ENCODE measurements at places on chromosomes 12 and 14.

- no peak for DNase-seq
Observed at GRCh38 chr14:87705439-87705896, 287.5 kb downstream of the GALC start.

DNA sequence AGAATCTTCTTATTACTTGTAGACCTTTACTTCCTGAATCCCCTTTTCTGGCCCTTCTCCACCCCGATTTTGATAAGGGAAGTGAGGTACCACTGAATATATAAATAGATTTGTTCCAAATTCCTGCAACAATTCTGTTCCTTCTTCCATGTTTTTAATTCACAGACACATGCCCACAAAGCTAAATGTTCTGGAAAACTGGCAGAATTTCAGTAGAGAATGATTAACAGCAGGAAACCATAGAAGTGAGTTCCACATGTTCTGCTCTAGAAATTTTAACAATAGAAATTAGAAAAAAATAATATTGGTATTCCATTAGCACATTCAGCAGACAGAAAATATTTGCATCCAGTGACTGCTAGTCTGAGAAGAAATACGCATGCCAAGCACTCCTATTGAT is 139.6 kb downstream of the SLC2A13 start:
- no peak for DNase-seq

DNA sequence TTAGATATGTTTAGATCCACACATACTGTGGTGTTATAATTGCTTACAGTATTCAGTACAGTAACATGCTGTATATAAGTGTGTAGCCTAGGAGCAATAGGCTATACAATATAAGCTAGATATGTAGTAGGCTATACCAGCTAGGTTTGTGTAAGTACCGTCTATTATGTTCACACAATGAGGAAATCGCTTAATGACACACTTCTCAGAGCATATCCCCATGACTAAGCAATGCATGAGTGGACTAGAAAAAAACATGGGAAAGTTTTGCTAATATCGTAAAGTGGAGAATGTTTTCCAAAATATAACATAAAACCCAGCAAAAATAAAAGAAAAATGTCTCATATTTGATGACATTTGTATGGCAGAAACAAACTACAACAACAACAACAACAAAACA is 27.3 kb downstream of the AKAP3 start:
- no peak for DNase-seq

- no peak for DNase-seq
Observed at GRCh38 chr12:126030573-126030972, 965.3 kb downstream of the AACS start.

- DNase-seq: no peak
Observed at GRCh38 chr12:11555743-11556625, 93.5 kb upstream of the ETV6 start.

DNA sequence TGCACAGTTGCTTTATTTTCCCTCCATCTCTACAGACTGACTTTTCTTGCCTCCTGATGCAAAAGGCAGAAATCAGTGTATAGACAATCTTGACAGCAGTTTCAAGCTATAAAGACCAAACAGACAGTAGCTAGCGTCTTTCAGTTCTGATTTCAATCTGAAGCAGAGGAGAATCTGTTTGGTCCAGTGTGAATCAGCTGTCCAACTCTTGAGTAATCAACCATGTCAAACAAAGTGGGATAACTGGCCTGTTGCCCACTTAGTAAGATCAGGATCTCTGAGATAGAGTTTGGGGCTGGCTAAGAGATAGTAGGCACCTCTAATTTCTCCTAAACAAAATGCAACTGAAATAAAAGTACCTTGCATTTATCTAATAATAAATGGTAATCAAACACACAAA is 797.4 kb upstream of the FBXO33 start:
- DNase-seq: no peak

DNA sequence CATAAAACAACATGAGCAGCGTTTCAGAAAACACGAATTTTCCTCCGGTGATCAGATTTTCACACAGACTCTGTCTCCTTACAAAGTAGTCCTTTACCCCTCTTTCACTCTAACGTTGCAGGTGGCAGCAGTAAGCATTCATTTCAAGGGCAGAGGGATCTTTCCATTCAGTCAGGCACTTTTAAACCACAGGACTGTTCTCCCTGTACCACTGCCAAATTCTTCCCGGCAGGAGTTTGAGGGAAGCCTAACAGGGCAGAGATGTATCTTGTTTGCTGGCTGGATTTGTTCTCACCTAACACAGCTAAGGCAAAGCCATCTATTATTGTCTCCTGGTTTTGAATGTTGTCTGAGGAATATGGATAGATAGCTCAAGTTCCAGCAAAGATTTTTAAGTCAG is 1187.3 kb upstream of the SEL1L start:
- no peak for DNase-seq

- DNase-seq: no peak
Observed at GRCh38 chr12:58504143-58504938, 416.0 kb downstream of the LRIG3 start.

- no peak for DNase-seq
Observed at GRCh38 chr12:9940375-9940774, 8.2 kb upstream of the CLEC2A start.

- DNase-seq: no peak
Observed at GRCh38 chr12:24491968-24492367, 456.9 kb downstream of the BCAT1 start.

DNA sequence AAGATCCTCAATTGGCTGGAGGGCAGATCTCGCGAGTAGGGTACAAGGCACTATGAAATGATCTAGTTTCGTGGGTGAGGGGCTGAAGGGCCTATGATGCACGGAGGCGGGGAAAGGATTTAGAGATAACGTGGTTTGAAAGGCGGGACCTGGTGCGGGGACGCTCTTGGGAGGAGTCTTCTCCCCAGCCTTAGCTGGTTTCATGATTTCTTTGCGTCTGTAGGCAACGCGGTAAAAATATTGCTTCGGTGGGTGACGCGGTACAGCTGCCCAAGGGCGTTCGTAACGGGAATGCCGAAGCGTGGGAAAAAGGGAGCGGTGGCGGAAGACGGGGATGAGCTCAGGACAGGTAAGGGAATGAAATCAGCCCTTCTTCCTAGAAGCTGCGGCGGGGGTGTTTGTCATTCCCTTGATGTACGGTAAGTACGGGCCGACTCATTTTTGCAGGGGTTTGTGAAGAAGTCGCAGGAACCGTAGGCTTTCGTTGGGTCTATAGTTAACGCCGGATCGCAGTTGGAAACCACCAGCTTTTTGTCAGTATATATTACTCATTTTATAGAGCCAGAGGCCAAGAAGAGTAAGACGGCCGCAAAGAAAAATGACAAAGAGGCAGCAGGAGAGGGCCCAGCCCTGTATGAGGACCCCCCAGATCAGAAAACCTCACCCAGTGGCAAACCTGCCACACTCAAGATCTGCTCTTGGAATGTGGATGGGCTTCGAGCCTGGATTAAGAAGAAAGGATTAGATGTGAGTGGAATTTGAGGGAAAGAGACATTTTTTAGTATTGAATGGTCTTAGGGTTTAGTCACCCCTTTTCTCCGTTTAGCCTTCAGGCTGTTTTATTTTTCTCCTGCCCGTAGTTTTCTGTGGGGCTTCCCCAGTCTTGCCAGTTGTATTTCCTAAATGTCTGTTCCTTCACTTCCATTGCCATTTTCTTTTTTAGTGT is 602 bp downstream of the APEX1 start:
- DNase-seq: no peak

DNA sequence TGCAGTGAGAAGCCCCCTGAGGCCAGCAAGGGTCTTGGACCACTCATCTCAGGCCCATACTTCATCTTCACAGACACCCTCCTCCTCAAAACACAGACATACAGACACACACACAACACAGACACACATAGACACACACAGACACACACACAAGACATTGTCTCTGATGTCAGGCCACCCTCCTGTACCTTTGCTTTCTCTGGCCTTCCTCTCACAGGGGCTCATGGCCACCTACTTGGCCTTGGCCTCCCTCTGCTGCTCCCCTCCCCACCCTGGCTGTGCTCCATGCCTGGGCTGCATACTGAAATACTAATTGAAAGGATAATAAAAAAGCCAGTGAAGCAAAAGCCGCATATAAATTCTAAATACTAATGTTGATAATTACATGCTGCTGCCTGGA is 1.6 kb upstream of the SYNDIG1L start:
- DNase-seq: no peak

DNA sequence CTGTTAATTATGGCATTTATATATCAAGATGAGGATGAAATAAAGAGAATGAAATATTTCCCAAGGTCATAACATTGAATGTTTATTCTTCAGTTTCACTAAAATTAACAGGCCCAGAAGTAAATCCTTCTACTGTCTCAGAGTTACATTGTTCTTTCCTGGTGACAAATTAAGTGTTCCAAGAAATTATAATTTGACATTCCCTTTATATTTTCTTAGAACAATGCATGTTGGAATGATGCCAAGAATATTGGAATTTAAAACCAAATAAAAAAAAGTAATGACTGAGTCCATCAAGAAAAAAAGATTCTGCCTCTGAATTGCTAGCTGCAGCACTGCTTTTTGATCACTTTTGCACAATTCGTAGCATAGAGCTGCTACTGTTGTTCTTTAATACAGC is 152.1 kb downstream of the METTL25 start:
- no peak for DNase-seq
